SJSA1 (cell line): ENCODE measurements at places on chromosomes 3 and 15. TPM values are rescaled to one million over a fixed set of nuclear protein-coding genes. Genes with fewer than 3 reads are reported as not detected.

TMC3 gene
- total RNA-seq: 0.03 TPM in 1 of 2 replicates, not detected in the other

SLC35A5 gene
- 45.7 and 46.5 TPM in 2 replicates for total RNA-seq

SCN11A gene
- not detected in 2 replicates for total RNA-seq

LMAN1L gene
- not detected in 2 replicates for total RNA-seq

PPP1R14D gene
- total RNA-seq: not detected in 2 replicates
